ENCODE measurements at places on chromosomes 6 and 20.

DNA sequence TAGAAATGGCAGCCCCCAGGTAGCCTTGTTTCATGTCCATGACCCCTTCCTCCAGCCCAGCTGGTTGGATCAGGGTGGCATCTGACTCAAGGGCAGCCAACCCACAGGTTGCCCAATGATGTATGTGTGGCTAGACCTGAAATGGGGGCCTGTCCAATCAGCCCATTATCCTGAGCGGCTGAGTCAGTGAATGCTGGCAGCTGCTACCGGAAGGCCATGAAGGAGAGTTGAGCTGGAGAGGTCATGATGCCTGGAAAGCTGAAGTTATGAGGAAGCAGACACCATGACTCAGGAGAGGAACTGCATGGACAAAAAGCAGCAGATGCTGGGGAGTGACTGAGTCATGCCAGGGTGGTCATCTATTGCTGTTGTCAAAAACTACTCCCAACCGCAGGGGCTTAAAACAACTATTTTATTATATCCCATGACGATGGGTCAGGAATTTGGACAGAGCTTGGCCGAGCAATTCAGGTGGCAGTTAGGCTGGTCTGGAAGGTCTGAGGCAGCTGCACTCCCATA is 67.3 kb downstream of the MDGA1 start:
- no peak for DNase-seq

GRCh38 chr6:68726337-68726736 is 91.3 kb downstream of the ADGRB3 start:
- no peak for DNase-seq

DNA sequence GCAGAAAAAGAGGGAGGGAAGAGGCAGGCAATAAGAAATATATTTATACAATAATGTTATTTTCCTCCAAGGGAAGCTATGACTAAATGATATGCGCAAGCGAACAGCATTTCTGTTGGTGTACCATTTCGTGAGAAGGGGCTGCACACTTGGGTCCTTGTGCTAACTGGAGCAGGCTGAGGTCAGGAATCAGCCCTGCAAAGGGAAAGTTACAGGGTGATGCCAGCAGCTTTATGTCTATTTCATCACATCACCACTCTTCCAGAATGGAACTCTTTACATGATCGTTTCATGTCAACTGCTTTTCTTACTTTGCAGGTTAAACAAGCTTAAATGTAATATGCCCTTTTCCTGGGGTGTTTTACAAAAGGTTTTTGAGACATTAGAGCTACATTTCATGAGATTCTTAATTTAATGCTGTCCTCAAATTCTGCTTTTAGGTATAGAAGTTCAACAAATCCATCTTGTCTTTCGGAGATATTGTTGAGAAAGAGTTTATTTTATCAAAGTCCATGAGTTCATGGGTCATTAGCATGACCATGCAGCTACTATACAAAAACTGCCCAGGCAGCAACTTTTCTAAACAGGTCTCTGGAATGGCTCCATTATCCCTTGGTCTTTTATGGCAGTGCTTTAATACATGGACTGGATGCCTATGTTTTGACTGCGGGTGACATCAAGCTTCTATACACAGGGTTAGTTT is 443.8 kb downstream of the TENT5A start:
- no peak for DNase-seq

DNA sequence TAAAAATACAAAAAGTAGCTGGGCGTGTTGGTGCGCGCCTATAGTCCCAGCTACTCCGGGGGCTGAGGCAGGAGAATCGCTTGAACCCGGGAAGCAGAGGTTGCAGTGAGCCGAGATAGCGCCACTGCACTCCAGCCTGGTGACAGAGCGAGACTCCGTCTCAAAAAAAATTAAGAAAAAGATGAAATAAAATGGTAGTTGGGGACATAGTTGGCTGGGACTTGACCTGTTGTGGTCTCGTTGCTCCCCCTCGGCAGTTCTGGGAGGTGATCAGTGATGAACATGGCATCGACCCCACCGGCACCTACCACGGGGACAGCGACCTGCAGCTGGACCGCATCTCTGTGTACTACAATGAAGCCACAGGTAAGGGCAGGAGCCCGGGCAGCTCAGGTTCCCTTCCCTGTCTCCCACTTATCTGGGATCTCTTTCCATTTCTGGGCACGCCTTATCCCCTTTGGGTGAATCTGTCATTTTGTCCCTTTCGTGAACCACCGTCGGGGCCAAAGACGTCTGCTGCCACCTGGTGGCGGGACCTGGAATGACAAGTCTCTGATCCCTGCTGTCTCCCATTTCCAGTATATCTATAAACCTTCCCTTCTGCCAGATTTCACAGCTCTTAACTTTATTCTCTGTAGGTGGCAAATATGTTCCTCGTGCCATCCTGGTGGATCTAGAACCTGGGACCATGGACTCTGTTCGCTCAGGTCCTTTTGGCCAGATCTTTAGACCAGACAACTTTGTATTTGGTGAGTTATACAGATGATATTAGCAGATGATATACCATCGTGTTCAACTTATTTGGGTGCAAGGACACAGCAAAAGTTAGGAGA is 2.3 kb downstream of the TUBB start:
- peak; percentile 76 for DNase-seq

- no peak for DNase-seq
Observed at GRCh38 chr20:63589261-63590217, 15.5 kb upstream of the HELZ2 start.

GRCh38 chr20:43846516-43846905 is 68.1 kb upstream of the TOX2 start:
- no peak for DNase-seq

GRCh38 chr6:4662886-4663285 is 113.3 kb upstream of the CDYL start:
- DNase-seq: no peak

DNA sequence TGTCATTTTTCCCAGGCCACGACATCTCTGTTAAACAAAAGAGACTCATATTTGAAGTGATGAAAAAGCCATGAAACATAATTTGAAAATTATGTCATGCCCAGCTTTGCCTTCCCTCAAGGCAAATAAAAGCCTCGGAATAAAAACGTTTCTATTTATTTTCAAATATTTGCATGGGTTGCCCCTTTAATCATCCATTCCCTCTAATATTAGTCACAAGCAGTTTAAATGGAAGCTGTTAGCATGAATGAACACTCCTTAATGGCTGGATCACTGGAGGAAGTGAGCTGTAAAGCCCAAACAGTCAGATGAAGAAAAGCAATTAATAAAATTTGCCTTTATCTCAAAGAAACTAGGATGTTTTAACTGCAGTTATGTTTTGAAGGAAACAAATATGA is 69.3 kb upstream of the STMND1 start:
- no peak for DNase-seq

GRCh38 chr20:18929800-18930199 is 116.2 kb downstream of the SCP2D1 start:
- no peak for DNase-seq

GRCh38 chr6:74611220-74611619 is 594.6 kb downstream of the COL12A1 start:
- DNase-seq: no peak

DNA sequence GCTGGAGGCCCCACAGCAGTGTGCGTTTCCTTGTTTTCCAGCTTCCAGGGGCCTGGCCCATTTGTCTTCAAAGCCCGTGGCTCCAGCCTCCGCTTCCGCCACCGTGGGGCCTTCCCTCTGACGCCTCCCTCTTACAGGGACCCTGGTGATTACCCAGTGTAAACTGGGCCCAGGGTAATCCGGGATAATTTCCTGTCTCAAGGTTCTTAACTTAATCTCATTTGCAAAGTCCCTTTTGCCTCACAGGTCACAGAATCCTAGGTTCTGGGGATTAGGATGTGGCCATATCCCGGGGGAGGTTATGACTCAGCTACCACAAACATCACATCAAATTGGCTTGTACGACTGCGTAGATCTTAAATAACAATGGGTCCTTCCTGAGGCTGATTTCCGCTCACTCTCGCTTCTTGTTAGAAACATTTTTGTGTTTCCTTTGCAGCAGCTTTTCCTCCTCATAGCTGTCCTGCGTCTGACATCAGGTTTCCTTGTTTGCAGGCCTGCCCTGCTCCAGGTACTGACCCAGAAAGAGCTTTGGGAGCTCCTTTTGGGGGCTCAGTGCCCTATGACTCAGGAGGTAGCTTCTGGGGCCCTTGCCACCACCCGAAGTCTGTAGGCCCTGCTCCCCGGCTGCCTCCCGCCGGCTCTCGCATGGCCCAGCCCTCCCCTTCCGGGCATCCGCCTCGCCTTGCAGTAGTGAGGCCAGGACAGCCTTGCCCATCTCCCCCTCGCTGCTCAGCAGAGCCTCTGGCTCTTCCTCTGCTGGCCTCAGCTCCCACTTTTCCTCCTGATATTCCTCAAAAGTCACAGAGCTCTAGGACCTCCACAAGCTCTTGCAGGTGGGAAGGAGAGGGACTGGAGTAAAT is 100.5 kb downstream of the ERMARD start:
- DNase-seq: no peak

DNA sequence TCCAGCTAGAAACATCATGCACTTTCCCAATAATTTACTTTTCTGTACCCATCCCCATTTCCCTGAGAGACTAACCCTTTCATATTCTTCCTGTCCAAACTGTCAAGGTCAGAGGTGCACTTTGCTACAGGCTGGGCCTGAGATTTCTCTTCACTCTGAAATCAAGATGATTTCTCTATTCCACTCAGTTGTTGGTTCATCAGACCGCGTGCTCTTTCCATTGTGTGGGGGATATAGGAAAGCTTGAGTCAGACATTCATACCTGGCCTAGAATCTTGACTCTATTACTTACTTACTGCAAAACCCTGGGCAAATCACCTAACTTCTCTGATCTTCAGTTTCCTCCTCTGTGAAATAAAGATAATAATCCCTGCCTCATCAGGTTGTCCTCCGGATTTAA is 4.7 kb upstream of the ZDHHC14 start:
- DNase-seq: no peak

- DNase-seq: no peak
Observed at GRCh38 chr6:125679128-125679527, 70.3 kb upstream of the HEY2 start.

DNA sequence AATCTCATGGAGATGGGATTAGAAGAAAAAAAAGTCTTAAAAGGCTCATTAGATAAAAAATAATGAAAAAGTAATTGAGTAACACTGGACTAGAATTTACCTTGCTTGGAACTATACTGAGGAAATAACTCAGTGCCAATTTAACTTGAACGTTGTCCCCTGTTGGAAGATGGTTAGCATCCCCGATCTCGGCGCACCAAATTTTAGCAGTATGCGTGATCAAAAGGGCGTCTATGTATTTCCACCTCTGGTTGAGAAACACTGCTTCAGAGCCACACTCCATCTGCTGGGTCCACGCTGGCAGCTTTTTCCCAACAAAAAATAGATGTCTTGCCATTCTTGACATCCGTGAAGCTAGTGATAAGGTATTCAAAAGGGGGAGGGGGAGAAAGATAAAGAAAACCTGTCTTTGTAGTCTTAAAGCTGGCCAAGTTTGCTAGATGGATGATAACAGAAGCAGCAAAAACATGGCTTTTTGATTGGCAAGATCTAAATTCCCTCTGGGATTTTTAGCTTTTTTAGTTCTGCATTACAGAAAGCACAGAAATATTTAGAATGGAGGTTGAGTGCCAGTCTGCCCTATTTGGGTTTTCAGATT is 6.4 kb downstream of the HINT3 start:
- no peak for DNase-seq

DNA sequence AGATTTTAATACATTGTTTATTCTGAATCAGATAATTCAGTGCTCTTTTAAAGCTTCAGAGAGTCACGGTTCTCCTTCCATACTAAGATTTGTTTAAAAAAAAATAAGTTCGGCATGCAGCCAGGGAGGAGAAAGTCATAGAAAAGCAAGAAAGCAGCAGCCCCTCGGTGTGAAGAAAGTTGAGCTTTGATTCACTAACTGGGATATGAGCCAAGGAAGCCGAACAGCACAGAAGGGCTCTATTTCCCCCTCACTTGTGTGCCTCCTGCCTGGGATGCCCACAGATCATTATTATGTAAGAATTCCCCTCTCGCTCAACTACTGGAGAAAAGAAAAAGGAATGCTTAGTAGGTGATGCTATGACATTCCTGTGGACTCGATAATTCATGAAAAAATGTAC is 69.3 kb upstream of the SYNJ2 start:
- no peak for DNase-seq

GRCh38 chr20:13286052-13286451 is 65.0 kb downstream of the ISM1 start:
- no peak for DNase-seq

GRCh38 chr6:27809939-27810767 is 102.0 kb downstream of the OR2B2 start:
- DNase-seq: peak; percentile 67

DNA sequence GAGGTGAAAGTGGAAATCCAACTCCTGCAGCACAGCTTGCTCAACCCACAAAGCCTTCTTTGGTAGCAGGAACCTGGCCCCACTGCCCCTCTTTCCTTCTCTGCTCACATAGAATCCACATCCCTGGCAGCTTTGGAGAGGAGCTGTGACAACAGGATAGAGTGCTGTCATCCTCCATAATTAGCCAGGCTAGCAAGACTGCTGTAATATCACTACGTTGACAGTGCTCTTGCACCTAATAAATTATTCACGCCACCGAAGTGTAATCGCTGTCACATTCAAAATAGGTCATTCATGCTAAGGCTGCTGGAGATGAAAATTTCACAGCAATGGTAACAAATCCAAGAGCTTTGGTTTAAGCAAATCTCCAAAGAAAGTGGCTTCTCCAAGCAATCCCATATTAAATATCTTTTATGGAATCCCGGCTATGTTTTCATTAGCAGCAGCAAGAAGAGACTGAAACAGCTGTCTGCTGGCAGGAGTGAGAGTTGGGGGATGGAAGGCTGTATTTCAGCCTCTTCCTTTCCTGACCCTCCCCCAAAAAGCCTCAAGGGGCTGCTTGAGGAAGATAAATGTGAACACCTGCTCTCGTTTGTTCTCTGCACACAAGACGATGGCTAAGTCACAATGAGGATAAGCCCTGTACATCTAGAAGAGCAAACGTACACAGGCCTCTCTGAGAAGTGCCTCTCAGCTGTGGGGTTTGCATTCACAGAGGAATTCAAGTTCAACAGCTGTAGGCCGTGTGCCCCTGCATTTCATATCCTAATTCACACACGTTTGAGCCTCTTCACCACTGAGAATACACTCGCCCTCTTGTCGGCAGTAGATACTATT is 16.5 kb downstream of the RIPOR2 start:
- no peak for DNase-seq

- DNase-seq: no peak
Observed at GRCh38 chr6:146087386-146087785, 58.5 kb downstream of the GRM1 start.

DNA sequence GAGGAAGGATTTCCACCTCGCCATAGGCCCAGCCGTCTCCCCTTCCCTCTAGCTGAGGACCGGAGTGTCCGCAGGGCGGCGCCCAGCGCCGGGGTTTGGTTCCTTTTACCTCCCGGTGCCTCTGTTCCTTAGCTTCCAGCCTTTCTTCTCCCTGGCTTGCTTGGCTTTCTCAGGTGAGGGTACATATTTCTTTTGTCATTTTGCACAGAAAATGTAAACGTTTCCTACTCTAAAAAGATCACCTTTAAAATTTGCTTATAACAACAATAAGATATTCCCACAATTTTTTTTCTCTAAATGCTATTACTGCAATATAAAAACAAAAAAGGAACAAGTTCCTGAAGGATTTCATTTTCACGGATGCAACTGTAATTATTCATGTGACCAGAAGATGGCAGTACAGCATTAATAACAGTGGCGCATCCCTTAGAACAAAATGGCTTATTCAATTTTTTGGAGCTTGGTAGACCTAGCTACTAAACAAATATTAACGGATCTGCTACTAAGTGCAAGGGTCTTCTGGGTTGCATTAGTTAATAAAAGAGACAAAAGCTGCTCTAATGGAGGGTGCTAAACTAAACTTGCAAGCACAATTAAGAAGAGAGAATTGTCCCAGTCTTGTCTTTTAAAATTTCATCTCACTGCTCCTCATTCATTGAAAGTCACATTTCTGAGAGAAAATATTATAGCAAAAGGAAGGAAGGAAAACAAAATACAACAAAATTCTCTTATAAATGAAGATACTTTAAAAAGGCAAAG is 172.9 kb downstream of the ADGRG6 start:
- no peak for DNase-seq

Measured in stimulated activated naive CD4-positive, alpha-beta T cell treated with Interleukin-2 at 50 U/mL for 16 hours (primary cell).